ENCODE measurements at places on chromosomes 6 and 20. TPM values are rescaled to one million over a fixed set of nuclear protein-coding genes. Genes with fewer than 3 reads are reported as not detected.

The CRISP3 gene
- not detected for total RNA-seq

The NOL7 gene
- 95.6 TPM for total RNA-seq

- H3K4me1 ChIP-seq, result peaks cover 17% of the 10 kb centered on the region
- no peak for DNase-seq
- no peak overlapping the region for H3K4me3 ChIP-seq
- H3K27ac ChIP-seq, result peak overlapping the region; percentile 88
These were observed 1.1 kb upstream of the ZBTB24 start for GRCh38 chr6:109484122-109484521.

DNA sequence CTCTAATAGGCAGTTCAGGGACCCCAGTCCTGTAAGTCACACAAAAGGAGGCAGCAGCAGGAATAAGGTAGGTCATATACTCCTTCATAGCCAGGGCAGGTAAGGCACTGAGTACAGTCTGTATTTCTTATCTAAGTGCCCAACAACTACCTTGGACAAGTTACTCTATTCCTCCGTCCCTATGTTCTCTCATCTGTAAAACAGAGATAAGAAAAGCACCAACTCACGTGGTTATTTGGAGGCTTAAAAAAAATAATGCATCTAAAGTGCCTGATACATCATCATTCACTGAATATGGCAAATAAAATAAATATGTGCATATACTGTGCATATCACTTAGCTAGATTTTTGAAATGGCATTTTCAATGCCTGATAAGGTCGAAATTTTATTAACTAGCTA is 298.1 kb upstream of the CDYL start:
- H3K27me3 ChIP-seq, result no peaks in the 10 kb centered on the region
- no peaks in the 10 kb centered on the region for H3K36me3 ChIP-seq
- no peak for DNase-seq

DNA sequence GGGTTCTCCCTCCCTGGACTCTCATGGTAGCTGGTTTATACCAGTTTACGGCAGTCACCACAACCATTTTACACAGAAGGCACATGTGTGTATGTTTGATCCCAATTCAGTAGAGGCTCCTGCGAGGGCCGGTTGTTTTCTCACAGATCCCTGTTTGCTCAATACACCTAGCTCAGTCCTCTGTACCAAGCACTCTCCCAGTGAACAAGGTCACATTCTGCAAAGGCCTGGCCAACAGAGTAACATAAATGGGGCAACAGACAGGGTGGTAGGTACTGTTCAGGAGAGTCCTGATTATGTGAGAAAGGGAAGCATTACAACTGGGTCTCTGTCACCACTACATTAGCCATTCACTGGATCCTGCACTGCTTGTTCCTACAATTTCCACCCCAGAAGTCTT is 84.4 kb downstream of the ELOVL5 start:
- H3K36me3 ChIP-seq, result no peaks in the 10 kb centered on the region
- no peaks in the 10 kb centered on the region for H3K4me1 ChIP-seq
- H3K27ac ChIP-seq, result no peak overlapping the region
- no peak for DNase-seq
- H3K4me3 ChIP-seq, result no peak overlapping the region

- H3K27ac ChIP-seq, result no peak overlapping the region
- no peak overlapping the region for H3K4me3 ChIP-seq
- peaks cover 5% of the 10 kb centered on the region for H3K4me1 ChIP-seq
These were observed 24.5 kb downstream of the BCAS4 start for GRCh38 chr20:50819349-50819748.

GRCh38 chr6:118574051-118574865 is 26.2 kb downstream of the PLN start:
- no peak for DNase-seq
- H3K27ac ChIP-seq, result no peak overlapping the region
- H3K36me3 ChIP-seq, result no peaks in the 10 kb centered on the region

- no peaks in the 10 kb centered on the region for H3K4me1 ChIP-seq
- H3K36me3 ChIP-seq, result no peaks in the 10 kb centered on the region
- DNase-seq, result no peak
- no peak overlapping the region for H3K4me3 ChIP-seq
These were observed 162.1 kb upstream of the OGFRL1 start for GRCh38 chr6:71126506-71126905.

DNA sequence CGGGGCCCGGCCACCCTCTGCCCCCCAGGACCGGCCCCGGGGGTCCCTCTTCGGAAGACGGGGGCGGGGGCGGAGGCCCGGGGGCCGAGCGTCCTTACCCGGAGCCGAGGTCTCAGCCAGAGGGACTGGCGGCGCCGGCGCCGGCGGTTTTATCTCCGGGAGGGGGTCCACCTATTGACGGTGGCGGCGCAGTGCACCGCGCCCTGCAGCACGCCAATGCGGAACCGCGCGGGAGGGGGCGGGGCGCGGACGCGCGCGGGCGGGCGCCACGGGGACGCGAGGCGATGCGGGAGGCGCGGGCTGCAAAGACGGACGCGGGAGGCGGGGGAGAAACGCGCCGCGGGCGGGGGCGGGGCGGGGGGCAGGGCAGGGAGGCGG is at the start of gene EEF1A2:
Gene EEF1A2, minus strand, starts transcription at position 124 of the 378 bp plus-strand sequence. CDS start 1,320 bp downstream, outside the sequence.
- peaks cover 19% of the 10 kb centered on the region for H3K4me1 ChIP-seq
- no peaks in the 10 kb centered on the region for H3K36me3 ChIP-seq
- no peak within 1 kb of the TSS for H3K4me3 ChIP-seq
- no peak within 1 kb of the TSS for H3K27ac ChIP-seq
- H3K27me3 ChIP-seq, result peaks cover 80% of the 10 kb centered on the region

DNA sequence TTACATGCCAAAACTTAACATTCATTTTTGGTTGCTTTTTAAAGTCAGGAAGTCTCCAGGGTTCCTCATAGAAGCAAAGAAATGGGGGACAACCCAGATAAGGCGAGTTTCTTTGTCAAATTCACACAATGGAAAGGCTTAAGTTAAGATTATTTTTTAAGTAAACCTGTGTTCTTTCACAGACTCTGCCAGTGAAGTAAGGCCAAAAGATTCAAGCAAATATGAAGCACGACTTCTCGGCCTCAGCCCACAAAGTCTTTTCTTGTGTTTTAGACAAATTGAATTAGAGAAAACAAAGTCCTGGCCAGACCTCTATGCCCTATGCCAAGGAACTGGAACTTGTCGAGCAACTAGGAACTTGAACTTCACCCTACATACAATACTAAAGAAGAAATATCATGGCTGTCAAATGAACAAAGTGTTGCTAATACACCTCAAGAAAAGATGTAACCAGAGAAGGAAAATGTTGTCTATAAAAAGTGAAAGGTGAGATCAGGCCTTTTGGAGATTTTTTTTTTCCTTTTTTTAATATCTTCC is 540.0 kb upstream of the JARID2 start:
- H3K36me3 ChIP-seq, result no peaks in the 10 kb centered on the region
- no peak for DNase-seq
- H3K27me3 ChIP-seq, result no peaks in the 10 kb centered on the region
- H3K4me1 ChIP-seq, result no peaks in the 10 kb centered on the region
- H3K4me3 ChIP-seq, result no peak overlapping the region
- H3K27ac ChIP-seq, result peak overlapping the region; percentile 28
